ENCODE measurements at places on chromosomes 3 and 15.

DNA sequence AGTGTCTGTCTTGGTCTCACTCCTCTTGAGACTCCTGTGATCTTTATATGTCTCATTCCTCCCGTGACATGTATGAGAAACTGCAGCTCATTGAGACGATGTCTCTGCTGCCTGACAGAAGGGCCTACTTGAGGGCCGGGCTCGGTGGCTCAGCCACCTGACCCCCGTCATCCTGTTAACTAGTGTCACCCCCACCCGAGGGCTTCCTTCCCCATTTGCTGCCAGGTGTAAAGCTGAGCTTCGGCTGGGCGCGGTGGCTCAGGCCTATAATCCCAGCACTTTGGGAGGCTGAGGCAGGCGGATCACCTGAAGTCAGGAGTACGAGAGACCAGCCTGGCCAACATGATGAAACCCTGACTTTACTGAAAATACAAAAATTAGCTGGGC, 12.7 kb downstream of the SEMA4B start:
- no peak for DNase-seq

DNA sequence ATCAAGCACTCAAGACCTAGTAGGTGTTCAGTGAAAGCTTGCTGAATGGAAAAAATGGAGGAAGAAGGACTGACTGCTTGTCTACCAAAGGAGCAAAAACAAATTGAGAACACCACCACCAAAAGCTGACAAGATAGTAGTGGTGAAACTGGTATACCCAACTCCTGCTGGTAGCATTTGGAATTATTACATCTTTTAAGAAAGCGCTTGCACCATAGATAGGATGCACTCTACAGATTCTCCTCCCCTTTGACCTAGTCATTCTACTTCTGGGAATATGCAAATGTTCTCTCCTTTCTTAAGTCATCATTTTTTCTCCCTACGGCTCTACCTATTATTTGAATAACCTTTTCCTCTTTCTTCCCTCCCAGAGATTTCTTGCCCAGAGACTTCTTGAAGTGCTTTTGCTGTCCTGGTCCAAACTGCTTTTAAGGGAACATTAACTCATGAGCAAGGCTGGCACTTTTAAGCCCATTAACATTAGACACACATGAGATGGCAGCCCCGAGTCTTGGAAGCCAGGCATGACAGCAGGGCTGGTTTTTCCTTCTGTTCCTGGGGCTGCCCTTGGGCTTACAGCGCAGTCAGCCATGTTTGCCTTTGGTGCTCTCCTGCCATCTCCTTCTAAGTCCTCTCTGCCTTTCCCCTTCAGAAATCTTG, 75.0 kb upstream of the TLE3 start:
- DNase-seq = no peak

- no peak for DNase-seq
Observed at GRCh38 chr3:22729981-22730380, 473.1 kb upstream of the UBE2E2 start.

DNA sequence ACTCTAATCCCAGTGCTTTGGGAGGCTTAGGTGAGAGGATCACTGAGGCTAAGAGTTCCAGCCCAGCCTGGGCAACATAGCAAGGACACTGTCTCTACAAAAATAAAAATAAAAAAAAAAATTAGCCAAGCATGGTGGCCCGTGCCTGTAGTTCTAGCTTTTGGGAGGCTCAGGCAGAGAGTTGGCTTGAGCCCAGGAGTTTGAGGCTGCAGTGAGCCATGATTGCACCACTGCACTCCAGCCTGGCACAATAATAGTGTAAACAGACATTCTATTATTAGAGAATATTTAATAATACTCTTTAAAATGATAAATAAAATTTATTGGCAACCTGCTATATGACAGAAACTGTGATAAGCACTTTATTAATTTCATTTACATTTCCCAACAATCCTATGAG, 908.9 kb downstream of the TUSC7 start:
- DNase-seq = no peak

DNA sequence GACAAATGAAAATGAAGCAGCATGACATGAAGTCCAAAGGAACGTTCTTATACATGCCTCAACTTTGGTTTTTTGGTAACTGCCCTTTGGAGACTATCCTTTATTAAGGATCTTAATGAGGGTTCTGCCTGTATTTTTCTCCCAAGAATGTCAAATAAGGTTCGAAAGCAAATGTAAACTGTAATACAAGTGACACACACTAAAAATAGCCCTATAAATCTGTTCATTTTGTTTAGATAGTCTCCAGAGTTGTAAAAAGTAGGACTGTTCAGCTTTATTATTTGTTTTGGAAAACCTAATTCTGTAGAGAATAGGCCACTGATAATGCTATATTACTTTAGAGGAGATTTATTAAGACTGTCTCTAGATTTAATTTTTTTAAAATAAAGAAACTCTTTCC, 80.5 kb upstream of the CDIN1 start:
- no peak for DNase-seq
